ENCODE measurements at places on chromosomes 1 and 21.
A peak's percentile ranks its signal among the peaks of the same experiment; 100 is the strongest.

GRCh38 chr21:37062593-37062935, 10.3 kb downstream of the PIGP start:
- no peak for DNase-seq

- DNase-seq = no peak
These were observed 1160.8 kb upstream of the ADGRL2 start for GRCh38 chr1:80639777-80640533.

DNA sequence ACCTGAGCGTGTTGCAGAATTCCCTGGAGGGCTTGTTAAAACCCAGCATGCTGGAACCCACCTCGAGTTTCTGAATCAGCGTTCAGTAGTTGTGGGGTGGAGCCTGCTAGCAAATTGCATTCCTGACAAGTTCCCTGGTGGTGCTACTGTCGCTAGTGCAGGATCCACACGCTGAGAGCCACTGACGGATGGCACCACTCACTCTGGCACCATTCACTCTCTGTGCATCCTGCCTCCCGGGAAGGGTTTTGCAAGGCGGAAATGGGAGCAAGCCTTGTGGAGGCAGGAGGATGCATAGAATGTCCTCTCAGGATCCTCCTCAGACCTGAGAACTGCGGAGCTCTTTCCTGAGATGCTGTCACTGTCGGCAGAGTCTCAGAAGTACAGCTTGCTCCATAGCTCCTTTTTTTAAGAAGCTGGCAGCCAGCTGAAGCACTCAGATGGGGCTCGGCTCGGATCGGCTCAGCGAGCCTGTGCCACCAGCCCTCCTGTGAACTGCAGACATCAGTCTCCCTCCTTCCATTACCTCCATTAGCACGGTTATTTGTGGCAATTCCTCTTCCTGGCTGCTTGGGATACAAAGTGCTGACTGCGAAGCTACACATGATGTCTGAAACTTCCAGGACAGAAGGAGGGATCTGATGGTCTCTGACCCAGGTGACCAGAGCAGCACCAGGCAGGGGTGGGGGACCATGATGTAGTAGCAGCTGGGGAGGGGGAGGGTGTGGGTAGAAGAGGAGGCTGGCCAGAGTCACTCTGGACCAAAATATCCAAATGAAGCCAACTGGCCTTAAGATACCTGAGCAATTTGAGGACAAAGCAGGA, 89.6 kb downstream of the C1orf94 start:
- peak; percentile 65 for DNase-seq

DNA sequence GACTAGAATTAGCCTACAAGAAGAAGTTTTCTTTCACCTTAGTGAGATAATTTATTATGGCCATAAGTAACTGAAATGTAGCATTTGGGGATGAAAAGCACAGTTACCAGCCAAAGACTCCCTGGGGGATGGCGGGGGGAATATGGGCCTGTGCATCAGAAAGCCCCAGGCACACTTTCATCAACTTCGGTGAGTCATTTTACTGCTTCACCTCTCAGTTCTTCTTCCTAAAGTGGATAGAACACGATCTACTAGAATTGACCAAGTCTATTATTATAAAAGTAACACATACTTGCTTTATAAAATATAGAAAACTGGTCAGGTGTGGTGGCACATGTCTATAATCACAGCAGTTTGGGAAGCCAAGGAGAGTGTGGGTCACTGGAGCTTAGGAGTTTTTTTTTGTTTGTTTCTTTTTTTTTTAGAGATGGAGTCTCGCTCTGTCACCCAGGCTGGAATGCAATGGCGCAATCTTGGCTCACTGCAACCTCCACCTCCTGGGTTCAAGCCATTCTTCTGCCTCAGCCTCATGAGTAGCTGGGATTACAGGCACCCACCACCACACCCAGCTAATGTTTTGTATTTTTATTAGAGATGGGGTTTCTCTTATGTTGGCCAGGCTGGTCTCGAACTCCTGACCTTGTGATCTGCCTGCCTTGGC, 141.8 kb downstream of the ZZZ3 start:
- no peak for DNase-seq

DNA sequence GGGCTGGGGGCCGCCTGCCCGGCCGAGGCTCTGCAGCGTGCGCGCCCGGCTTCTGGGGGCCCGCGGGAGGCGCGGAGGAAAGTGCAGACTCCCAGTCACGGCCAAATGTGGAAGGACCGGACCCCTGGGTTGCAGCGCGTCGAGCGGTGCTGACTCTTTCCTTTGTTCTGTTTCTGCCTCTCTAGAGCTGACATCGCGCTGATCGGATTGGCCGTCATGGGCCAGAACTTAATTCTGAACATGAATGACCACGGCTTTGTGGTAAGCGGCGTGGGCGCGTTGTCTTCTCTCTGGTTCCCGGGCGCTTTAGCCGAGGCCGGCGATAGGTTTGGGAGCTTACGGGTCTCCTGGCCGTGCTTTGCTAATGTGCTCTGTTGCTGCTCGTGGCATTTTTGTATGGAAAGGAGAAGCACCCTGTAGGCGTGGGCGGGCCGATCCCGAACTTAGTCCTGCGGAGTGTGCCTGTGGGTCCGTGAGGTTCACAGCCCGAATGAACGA, 629 bp downstream of the PGD start:
- no peak for DNase-seq

GRCh38 chr1:175192111-175192629, 406 bp downstream of the KIAA0040 start:
- DNase-seq = peak; percentile 19

DNA sequence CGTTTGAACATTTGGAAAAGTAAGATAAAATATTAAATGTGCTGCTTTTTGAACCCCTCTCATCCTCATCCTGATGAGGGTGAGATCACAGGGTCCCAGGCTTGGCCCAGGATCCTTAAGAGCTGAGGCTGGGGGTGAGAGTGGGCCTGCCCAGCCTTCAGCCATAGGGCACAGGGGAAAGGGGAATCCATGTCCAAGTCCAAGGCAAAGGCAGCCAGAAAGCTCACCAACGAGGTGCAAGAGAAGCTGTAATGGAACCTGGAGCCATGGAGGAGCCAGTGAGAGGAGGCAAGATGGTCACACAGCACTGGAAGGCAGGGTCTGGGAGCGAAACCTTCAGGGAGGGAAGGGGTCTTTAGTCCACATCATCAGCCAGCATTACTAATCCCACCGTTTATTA, 191.9 kb downstream of the RRAGC start:
- DNase-seq = no peak

GRCh38 chr1:42323551-42323950, 11.5 kb downstream of the FOXJ3 start:
- DNase-seq = no peak

DNA sequence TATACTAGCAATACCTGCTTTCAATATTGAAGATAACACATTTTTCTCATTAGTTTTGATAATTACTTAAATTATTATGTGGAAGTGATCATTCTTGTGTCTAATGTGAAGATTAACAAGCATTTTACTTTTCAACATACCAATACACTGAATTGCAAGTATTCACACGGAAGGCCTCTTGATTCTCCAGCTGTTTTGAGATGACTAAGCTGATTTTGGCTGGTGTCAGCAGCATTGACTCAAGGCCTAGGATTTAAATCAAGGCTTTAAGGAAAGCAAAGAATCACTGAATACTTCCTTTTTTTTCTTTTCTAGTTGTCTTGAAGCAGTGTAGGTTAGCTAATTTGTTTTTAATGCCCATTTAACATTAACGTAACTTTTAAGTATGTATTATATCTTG, 373.7 kb downstream of the SRGAP2C start:
- DNase-seq = no peak

DNA sequence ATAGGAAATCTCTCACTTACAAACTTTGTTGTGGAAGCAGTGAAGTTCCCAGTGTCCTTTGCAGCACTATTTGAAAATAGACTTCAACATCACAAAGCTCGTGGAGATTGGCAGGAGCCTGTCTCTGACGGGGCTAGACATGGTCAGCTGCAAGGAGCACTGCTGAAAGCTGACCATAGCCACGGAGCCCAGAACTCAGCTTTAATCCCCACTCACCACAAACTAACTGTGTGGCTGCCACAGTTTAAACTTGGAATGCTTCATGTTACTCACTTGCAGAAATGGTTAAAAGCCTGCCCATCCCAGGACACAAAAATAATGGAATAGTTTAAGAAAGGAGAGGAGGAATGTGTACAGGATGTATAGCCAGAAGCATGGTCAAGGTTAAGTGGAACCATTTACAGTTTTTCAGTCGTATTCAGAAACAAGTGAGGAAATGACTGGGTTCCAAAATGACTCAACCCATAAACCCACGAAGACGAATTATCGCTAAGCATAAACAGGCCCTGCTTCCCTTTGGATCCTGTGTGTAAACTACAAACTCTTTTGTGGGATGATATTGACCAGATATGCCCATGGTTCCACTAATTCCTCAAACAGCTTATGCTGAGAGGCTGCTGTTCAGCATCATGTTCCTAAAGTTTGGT, 18.2 kb downstream of the DNALI1 start:
- no peak for DNase-seq

DNA sequence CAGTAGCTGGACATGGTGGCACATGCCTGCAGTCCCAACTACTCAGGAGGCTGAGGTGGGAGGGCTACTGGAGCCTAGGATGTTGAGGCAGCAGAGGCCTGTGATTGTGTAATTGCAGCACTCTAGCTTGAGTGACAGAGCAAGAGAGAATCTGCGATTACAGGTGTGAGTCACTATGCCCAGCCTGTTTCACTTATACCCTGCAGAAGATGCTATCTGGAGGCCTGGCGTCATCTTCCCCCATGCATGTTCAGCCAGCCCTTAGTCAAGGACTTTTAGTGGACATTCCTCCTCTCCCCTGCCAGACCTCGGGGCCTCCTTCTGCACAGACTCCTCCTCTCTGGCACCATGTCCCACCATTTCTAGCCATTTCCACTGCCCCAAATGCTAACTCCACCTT, 36.3 kb upstream of the RCC2 start:
- no peak for DNase-seq

DNA sequence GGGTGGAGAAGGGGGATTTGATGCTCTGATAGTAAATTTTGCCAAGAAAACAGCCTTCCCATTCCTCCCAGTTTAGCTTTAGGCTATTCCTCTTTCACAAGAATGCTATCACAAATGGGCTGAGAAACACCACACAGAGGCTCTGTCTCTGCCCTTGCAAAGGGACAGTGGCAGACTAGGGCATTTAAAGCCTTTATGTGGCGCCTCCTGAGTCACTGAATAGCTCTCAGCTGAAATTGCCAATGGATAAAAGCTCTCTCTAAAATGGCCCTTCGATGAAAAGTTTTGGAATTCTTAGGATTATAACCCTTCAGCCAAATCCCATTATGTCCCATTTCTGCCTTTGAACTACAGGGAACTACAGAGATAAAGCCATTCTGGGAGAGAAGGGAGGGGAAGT, 1000.4 kb downstream of the ADGRL2 start:
- no peak for DNase-seq

GRCh38 chr1:24951337-24951736, 21.3 kb upstream of the RUNX3 start:
- no peak for DNase-seq

DNA sequence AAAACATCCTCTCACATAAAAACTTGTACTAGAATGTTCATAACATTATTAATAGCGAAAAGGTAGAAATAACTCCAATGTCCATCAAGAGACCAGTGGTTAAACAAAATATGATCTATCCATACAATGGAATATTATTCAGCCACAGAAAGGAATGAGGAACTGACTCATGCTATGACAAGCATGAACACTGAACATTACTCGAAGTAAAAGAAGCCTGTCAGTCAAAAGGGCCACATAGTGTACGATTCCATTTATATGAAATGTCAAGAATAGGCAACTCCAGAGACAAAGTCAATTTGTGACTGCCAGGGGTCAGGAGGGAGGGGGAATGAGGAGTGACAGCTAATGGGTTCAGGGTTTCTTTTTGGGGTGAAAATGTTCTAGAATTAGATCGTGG, 2.3 kb downstream of the VPS26C start:
- DNase-seq = no peak

- DNase-seq = no peak
These were observed 50.3 kb upstream of the COA6 start for GRCh38 chr1:234322979-234323378.

GRCh38 chr1:54967372-54967771, 13.1 kb upstream of the TMEM61 start:
- DNase-seq = no peak

- DNase-seq = no peak
These were observed 132.2 kb downstream of the ADSS2 start for GRCh38 chr1:244319283-244320132.

DNA sequence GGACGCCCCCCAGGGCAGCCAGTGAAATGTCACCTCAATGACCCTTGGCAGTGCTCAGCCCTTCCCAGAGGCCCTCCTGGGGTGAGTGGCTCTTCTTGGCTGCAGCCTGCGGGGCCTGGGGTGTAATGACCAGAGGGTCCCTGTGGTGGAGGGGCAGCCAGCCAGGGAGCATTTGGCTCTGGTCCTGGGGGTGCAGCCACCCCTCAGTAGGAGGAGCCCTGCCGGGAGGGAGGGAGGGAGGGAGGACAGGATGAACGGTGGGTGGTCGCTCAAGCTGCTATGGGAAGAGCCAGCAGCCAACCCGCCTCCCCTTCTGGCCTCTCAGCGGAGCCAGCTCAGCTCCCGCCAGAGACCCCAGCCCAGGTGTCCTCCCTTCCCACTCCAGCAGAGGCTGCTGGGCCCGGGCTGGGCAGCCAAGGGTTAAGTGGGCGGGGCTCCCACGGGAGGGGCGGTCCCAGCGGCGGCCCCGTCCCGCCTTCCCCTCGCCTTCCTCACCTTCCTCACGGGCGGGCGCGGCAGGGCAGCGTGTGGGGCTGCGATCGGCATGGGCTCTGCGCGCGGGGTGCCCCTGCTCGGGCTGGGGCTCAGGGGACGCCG, 9.0 kb upstream of the PLCH2 start:
- DNase-seq = peak; percentile 12

DNA sequence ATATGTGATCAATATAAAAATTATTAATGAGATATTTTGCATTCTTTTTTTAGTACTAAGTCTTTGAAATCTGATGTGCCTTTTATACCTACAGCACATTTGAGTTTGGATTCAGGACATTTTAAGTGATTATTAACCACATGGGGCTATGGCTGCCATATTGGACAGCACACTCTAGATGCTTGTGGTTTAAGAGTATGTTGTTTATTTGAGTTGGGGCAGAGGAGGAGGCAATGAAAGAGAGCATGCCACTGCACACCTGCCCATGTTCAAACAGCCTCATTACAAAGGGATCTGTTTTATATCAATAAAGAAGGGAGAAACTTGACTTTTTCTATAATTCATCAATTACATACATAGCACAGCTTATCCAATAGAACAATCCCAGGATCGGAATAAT, 99.4 kb upstream of the EDEM3 start:
- DNase-seq = peak; percentile 76

GRCh38 chr1:12618965-12619791, 1.2 kb upstream of the DHRS3 start:
- DNase-seq = no peak

GRCh38 chr1:89821322-89822108, 683 bp downstream of the LRRC8D start:
- peak; percentile 46 for DNase-seq

GRCh38 chr1:3688356-3689137, 36.2 kb downstream of the TP73 start:
- no peak for DNase-seq

GRCh38 chr1:30039354-30040080, 683.9 kb downstream of the MATN1 start:
- no peak for DNase-seq

- DNase-seq = no peak
These were observed 34.5 kb upstream of the KCNE1 start for GRCh38 chr21:34546542-34546941.

Data from DMS79 treated with DMSO at 0.1 percent for 48 hours (cell line).